SJSA1 (cell line): ENCODE measurements at places on chromosomes 5 and 9. TPM values are rescaled to one million over a fixed set of nuclear protein-coding genes. Genes with fewer than 3 reads are reported as not detected.
A peak's percentile ranks its signal among the peaks of the same experiment; 100 is the strongest.

GRCh38 chr5:160134332-160134731, 15.1 kb upstream of the PWWP2A start:
- DNase-seq = no peak
- H3K4me1 ChIP-seq = no peaks in the 10 kb centered on the region
- no peak overlapping the region for H3K27ac ChIP-seq
- H3K36me3 ChIP-seq = no peaks in the 10 kb centered on the region

GRCh38 chr9:74282526-74283253, 214.4 kb upstream of the RORB start:
- H3K27me3 ChIP-seq = no peaks in the 10 kb centered on the region
- H3K36me3 ChIP-seq = no peaks in the 10 kb centered on the region
- no peak for DNase-seq
- H3K4me1 ChIP-seq = no peaks in the 10 kb centered on the region
- no peak overlapping the region for H3K4me3 ChIP-seq

DNA sequence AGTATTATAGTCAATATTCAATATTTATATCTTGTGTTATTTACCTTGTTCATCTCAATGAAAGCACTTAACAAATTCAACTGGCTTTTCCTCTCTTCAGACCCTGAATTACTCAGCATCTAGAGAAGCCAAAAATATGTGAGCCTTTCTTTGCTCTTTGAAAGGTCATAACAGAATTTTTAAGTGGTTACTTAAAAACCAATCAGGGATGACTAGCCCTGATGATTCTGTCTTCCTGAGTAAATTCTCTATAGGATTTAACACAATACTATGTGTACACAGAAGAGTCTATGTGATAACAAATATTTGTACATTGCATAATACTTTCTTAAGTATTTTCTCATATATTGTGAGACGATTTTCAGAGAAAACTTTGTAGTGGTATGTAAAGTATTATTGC, 546.3 kb downstream of the MAT2B start:
- DNase-seq = peak; percentile 50
- H3K27ac ChIP-seq = peak overlapping the region; percentile 69
- H3K4me1 ChIP-seq = peaks cover 21% of the 10 kb centered on the region
- H3K4me3 ChIP-seq = no peak overlapping the region
- H3K27me3 ChIP-seq = no peaks in the 10 kb centered on the region

DNA sequence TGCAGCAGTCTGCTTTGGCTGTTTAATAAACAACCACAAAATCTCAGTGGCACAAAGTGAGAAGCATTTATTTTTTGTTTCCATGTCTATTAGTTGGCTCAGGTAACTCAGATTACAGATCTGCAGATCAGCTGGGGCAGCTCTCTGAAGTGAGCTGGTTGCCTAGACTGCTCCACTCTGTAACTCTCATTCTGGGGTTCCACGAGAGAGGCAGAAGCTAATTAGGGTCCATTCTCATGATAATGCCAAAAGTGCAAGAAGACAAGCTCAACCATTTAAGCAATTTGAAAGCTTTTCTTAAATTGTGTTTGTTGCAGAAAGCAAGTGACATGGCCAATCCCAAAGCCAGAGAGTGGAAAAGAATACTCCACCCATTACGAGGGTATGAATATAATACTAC, 13.2 kb downstream of the MEIKIN start:
- H3K27me3 ChIP-seq = 0 out of 2 replicates have a peak, but pooled peaks cover 3% of the 10 kb centered on the region
- H3K36me3 ChIP-seq = no peaks in the 10 kb centered on the region
- no peaks in the 10 kb centered on the region for H3K4me1 ChIP-seq
- no peak overlapping the region for H3K27ac ChIP-seq
- H3K4me3 ChIP-seq = no peak overlapping the region

DNA sequence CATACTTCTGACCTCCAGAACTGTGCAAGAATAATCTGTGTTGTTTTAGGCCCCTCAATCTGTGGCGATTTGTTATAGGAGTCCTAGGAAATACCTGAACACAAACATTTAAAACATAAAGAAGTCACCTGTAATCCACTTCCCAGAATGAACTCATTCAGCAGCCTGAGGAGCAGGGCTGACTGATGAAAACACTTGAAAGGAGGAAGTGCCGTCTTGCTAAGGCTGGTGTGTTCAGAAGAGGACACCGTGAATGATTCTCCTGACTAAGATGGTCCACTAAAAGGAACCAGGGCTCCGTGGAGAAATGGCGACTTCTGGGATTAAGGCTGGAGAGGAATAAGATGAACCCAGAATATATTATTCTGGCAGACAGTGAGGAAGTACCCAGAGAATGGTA, 18.7 kb upstream of the MARCHF6 start:
- no peaks in the 10 kb centered on the region for H3K36me3 ChIP-seq
- DNase-seq = no peak
- peaks cover 14% of the 10 kb centered on the region for H3K4me1 ChIP-seq
- no peak overlapping the region for H3K4me3 ChIP-seq
- H3K27ac ChIP-seq = no peak overlapping the region

GRCh38 chr9:106878934-106879333, 16.0 kb downstream of the ZNF462 start:
- peaks cover 11% of the 10 kb centered on the region; the same call in 1 of the 2 replicates for H3K36me3 ChIP-seq
- peak overlapping the region; percentile 15 for H3K27ac ChIP-seq
- DNase-seq = peak; percentile 57
- H3K4me1 ChIP-seq = peaks cover 37% of the 10 kb centered on the region
- no peak overlapping the region for H3K4me3 ChIP-seq

DNA sequence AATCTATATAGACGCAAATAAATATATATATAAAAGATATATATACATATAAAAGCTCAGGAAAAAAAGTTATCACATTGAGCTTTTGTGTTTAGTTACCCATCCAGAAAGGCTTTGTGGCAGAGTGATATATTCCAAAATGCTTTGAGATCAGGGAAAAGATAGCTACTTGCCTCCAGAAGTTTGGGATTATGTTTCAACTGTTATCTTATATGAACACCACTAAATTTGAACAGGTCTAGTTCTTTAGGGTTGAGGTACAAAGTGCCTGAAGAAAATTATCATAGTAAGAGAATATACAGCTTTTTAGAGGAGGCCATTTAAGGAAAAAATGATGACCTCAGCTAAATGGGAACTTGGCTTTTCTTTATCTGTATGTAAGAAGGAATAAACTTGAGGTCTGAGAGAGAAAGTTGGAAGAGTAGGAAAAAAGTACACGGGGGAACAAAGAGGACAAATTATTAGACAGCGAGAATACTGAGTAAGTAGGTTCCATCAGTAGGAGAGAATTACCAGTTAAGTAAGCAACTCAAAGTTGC, 2.4 kb downstream of the ERP44 start:
- H3K36me3 ChIP-seq = peaks cover 4% of the 10 kb centered on the region
- H3K4me1 ChIP-seq = peaks cover 7% of the 10 kb centered on the region
- DNase-seq = no peak
- H3K27ac ChIP-seq = no peak overlapping the region
- no peaks in the 10 kb centered on the region for H3K27me3 ChIP-seq
- no peak overlapping the region for H3K4me3 ChIP-seq

- no peaks in the 10 kb centered on the region for H3K36me3 ChIP-seq
- DNase-seq = no peak
- no peak overlapping the region for H3K4me3 ChIP-seq
- no peaks in the 10 kb centered on the region for H3K4me1 ChIP-seq
- H3K27ac ChIP-seq = no peak overlapping the region
- H3K27me3 ChIP-seq = no peaks in the 10 kb centered on the region
Observed at GRCh38 chr5:106488407-106488806, 1182.3 kb downstream of the EFNA5 start.

DNA sequence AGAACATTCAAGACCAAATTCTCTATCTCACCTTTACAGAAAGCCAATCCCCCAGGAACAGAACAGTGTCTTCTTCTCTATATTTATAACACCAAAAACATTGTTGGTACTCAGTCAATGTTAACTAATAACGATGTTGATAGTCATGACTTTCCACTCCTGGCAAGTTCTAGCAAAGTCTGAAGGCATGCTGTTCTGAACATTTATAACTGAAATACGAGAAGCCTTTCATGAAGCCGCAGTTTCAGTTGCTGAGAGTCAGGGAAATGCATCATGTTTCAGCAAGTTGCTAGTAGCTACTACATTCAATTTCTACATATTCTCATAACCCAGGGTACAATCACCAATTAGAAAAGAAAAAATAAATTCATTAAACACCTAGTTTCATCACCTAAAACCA, 301.4 kb downstream of the PDE4D start:
- no peaks in the 10 kb centered on the region; the same call in 1 of the 2 replicates for H3K27me3 ChIP-seq
- no peaks in the 10 kb centered on the region for H3K36me3 ChIP-seq
- H3K4me3 ChIP-seq = no peak overlapping the region
- peaks cover 16% of the 10 kb centered on the region for H3K4me1 ChIP-seq

NTRK2 gene
- total RNA-seq = 0.16 TPM in 2 replicates
